Amniotic stem cell (primary cell): ENCODE measurements at places on chromosomes 6 and 20.
A peak's percentile ranks its signal among the peaks of the same experiment; 100 is the strongest.

DNA sequence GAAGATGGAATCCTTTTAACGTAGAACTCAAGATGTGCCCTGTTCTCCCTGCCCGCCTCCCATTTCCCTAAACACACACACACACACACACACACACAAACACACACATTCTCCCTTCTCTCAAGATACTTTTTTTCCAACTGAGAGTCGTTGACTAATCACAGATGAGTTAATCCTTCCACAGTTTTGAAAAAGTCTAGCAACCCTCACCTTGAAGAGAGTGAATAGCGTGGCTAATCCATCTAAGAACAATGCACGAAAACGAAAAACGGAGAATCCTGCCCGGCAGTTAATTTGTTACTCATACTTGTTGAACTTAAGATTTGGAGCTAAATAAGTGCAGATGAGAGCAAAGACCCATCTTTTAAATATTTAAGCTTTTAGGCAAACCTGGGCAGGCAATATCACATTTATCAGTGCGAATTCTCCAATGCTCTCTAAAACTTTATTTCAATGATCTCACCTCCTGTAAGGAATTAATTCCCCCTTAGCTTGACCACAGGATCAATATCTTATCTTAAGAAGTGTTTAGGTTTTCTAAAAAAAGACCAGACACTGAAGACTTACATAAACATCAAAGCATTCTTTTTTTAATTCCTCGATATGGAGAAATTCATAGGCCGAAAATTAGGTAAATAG lies 1.1 kb downstream of the AGPAT4 start:
- no peak for DNase-seq

- DNase-seq: peak; percentile 51
These were observed 49.2 kb downstream of the GMDS start for GRCh38 chr6:2196079-2196679.

- no peak for DNase-seq
These were observed 88.1 kb upstream of the IFNGR1 start for GRCh38 chr6:137307163-137307854.

DNA sequence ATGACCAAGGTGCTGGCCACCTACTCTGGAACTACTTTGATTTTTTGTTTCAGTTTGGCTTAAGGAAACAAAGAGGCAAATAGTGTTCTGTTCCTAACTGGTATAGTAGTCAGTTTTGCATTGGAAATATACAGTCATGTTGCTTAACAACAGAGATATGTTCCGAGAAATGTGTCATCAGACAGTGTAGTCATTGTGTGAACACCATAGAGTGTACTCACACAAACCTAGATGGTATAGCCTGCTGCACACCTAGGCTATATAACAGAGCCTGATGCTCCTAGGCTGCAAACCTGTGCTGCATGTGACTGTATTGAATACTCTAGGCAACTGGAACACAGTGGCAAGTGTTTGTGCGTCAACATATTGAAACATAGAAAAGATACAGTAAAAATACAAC lies 80.4 kb downstream of the ARID1B start:
- no peak for DNase-seq

GRCh38 chr6:150622476-150622875 lies 22.8 kb downstream of the PLEKHG1 start:
- DNase-seq: no peak

GRCh38 chr20:57594092-57594951 lies 25.9 kb downstream of the ZBP1 start:
- DNase-seq: no peak

DNA sequence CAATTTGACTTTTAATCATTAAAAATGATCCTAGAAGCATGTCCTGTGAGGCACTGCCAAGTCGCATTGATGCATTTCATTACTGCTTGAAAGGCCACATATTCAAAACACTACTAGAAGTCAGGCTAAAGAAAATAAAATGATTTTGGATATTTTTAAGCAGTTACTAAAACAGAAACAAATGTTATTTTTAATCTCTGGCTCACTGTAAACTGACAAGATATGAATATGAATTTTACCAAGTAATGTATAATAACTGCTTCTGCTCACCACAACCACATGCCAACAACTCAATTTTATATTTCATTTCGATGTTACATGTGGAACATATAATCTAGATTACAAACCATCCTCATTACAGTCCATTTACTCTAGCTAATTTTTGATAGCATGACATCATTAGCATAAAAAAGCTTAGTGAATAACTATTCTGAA lies 90.6 kb downstream of the ATXN1 start:
- DNase-seq: no peak

DNA sequence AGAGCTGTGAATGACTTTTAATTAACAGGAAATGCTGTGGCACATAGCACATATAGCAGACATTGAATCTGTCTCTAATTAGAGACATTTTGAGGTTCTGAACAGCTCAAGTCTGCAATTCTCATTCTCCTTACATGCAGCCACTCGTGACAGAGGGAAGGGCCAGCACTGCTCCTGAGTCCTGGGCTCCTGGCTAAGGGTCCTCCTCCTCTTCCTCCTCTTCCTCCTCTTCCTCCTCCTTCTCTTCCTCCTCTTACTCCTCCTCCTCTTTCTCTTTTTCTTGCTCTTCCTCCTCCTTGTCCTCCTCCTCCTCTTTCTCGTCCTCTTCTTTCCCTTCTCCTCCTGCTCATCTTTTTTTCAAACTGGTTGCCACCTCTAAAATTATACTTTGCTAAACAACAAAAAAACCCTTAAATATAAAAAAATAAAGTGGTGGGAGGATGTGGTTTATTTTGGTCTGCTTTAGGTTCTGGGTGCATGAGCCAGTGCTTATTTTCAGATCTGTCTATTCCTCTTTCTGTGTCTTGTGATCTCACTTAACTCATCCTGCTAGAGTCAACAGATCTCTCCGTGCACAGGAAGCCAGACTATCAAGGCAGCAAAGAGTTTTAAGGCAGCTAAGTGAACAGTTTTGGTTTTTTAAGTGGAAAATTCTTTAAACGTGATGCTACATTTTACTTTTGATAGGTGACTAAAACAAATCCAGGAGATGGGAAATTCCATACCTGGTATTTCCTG lies 159.3 kb downstream of the CD83 start:
- no peak for DNase-seq

DNA sequence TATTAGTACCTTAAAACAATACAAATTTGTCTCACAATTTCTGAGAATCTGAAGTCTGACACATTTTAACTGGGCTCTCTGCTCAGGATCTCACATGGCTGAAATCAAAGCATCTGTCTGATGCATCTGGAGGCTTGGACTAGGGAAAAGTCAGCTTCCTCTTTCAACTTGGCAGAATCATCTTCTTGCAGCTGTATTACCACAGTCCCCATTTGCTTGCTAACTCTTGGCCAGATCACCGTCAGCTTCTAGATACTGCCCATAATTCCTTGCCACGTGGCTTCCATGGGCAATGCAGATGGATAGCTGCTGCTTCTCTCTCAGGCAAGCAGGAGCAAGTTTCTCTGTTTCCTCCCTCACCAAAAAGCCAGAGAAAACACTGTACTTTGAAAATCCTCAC lies 1106.4 kb upstream of the CITED2 start:
- DNase-seq: no peak

GRCh38 chr6:47733879-47734558 lies 35.6 kb downstream of the ADGRF4 start:
- DNase-seq: no peak

- no peak for DNase-seq
These were observed 325.2 kb upstream of the CNR1 start for GRCh38 chr6:88491266-88491880.

DNA sequence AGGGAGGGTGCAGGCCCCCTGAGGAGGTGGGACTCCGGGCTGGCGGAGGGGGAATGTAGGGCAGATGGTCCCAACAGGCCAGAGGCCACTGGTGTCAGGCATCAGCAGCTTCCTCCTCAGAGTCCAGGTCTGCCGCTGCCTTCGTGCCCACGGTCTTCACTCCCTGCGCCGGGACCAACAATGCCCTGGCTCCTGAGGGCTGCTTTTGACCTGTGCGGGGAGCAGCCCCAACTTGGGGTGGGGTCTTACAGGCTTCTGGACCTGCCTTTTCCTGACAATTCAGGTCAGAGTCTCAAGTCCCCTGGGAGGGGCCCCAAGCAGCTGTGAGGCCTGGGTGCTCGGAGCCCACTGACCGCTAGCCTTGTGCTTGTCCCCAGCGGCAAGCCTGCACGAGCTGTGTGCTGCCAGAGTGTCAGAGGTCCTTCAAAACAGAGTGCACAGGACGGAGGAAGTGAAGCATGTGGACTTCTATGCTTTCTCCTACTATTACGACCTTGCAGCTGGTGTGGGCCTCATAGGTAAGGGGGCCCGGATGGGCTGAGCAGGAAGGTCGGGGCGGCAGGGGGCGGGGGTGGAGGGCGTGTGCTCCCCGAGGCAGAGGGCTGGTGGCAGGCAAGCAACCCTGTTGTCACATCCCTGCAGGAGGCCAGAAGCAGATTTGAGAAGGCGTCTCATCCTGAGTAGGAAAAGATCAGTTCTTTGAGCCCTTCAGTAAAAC lies 25.3 kb upstream of the PYGB start:
- no peak for DNase-seq

DNA sequence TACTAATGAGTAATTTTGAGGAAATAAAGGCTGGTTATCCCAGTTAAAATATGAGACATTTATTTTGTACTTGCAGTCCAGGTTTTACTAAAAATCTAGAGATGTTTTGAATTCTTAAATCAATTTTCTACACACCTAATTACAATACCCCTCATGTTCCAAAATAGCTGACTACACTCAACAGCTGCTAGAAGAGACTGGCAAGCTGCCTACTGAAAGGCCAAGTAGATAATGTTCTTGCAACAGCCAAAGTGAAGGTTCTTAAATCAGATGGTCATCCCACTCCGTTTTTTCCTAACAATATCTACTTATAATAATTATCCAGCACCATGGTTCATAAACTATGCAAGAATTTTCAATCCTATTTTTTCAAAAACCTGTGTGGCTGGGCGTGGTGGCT lies 69.0 kb downstream of the DTNBP1 start:
- no peak for DNase-seq

DNA sequence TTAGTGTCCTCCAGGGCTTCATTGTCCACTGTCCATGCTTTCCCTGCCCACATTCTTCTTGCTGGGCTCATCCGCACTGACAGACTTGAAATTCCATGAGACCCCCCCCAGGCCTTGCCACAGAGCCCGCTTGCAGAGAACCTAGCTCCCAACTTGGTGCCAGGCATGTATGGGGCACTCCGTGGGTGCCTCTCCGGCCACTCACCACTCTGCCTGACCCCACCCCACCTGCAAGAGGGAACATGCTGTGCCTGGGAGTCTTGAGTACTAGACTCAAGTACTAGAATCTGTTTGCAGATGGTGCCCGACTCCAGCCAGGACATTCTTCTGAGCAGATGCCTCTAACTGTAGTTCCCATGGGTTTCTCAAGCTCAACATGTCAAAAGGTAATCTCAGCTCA lies 47.9 kb downstream of the TRERF1 start:
- DNase-seq: no peak

- no peak for DNase-seq
These were observed 197.0 kb upstream of the RNF217 start for GRCh38 chr6:124765280-124765679.

DNA sequence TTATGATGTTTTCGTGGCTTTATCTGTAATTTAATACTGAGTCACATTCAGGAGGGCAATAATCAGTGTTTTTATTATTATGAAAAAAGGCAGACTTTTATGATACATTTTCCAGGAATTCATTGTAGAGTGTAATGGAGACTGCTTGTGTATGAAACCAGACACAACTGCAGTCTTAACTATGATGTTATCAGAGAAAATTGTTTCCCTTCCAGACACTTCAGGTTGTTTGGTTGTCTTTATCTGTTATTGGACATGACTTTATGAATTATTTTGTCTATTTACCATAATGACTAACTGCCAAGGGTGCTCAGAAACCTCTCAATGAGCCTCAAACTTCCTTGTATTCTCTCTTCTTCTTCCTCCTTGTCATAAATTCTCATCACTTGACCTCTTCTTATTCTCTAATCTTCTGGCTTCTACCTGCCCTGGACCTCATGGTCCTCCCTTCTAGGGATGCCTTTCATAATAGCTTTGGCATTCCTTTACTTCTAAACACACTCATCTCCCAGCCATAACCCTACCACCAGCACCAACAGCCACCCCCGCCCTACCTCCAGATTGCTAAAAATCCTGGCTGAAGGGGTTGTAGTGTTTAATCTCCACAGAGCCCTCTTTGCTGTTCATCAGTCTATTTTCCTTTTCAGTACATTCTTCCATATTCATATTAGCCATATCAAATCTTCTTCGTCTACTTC lies 492.5 kb downstream of the CDKAL1 start:
- no peak for DNase-seq

- DNase-seq: no peak
These were observed 37.3 kb downstream of the PGM3 start for GRCh38 chr6:83155794-83156193.

- no peak for DNase-seq
These were observed 80.5 kb upstream of the SGK1 start for GRCh38 chr6:134398453-134398852.

- no peak for DNase-seq
These were observed 156.4 kb upstream of the SYNCRIP start for GRCh38 chr6:85798931-85799652.

DNA sequence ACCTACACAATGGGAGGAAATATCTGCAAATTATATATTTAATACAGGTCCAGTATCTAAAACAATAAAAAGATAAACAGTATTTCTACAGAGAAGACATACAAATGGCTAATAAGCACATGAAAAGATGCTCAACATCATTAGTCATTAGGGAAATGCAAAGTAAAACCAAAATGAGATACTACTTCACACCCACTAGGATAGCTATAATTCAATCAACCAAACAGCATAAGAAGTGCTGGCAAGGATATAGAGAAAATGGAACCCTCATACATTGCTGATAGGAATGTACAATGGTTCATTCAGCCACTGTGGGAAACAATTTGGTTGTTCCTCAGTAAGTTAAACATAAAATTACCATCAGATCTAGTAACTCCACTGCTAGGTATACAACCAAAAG lies 48.7 kb downstream of the NUDT3 start:
- no peak for DNase-seq

DNA sequence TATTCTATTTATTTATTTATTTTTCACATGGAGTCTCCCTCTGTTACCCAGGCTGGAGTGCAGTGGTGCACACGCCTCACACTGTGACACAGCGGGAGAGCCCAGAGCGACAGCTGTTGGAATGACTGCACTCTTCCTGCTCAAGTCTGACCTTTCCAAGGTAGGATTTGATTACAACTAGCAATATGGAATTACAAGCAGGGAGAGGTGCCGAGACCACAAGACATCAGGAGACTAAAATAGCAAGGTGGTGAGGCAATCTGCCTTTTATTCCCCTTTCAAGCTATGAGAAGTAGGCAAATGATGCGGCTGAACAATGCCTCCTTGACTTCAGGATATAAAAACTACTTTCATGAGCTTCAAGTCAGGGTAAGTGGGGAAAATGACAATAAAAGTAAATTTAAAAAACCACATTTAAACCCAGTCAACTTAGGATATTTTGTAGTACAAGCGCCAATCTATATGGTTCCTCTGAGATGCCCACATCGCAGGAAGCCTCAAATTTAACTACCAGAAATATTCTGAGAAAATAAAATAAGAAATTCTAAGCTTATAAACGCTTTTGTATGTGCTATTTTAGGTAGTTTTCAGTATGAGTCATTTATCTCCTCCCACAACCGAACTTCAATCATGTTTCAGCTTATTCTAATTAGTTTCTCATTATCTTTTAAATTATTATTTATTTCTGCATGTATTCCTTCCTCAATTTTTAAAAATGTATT lies 146.9 kb upstream of the SGK1 start:
- DNase-seq: no peak
